ENCODE measurements at places on chromosomes 5 and 9. TPM values are rescaled to one million over a fixed set of nuclear protein-coding genes. Genes with fewer than 3 reads are reported as not detected.

DNA sequence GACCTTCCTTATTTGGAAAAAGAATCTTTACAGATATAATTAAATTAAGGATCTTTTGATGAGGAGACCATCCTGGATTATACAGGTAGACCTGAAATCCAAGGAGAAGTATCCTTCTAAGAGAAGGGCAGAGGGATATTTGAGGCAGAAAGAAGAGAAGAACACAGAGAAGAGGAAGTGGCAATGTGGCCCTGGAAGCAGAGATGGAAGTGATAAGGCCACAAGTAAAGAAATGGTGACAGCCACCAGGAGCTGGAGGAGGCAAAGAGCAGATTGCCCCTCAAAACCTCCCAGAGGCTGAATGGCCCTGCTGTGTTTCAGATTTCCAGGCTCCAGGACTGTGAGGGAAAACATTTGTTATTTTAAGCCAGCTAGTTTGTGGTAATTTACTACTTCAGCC is 93.0 kb upstream of the ANKRD55 start:
- H3K4me3 ChIP-seq = no peak overlapping the region
- H3K27ac ChIP-seq = peak overlapping the region; percentile 79
- no peaks in the 10 kb centered on the region for H3K4me1 ChIP-seq
- DNase-seq = no peak
- no peaks in the 10 kb centered on the region for H3K36me3 ChIP-seq

DNA sequence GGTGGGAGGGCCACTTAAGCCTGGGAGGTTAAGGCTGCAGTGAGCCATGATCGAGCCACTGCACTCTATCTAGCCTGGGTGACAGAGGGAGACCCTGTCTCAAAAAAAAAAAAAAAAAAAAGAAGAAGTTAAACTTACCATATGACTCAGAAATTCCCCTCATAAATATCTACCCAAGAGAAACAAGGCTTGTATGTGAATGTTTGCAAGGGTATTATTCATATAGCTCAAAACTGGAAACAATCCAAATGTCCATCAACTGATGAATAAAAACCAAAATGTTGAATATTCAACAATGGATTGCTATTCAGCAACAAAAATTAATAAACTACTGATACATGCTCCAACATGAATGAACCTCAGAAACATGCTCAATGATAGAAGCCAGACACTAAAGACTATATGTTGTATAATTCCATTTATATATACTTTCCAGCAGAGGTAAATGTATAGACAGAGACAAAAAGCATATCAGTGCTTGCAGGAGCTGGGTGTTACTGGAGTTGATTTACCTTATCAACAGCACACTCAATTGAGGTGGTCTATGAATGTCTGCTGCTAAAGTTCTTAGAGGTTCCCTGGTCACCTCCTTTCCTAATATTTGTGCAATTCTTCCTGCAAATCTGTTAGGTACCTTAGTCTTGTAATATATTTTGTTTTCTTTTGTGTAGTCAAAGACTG is 5.3 kb upstream of the SREK1 start:
- H3K27ac ChIP-seq = no peak overlapping the region
- H3K4me1 ChIP-seq = no peaks in the 10 kb centered on the region
- no peak for DNase-seq
- H3K36me3 ChIP-seq = no peaks in the 10 kb centered on the region
- H3K4me3 ChIP-seq = no peak overlapping the region

Gene COL15A1
- 37.2 TPM for total RNA-seq

DNA sequence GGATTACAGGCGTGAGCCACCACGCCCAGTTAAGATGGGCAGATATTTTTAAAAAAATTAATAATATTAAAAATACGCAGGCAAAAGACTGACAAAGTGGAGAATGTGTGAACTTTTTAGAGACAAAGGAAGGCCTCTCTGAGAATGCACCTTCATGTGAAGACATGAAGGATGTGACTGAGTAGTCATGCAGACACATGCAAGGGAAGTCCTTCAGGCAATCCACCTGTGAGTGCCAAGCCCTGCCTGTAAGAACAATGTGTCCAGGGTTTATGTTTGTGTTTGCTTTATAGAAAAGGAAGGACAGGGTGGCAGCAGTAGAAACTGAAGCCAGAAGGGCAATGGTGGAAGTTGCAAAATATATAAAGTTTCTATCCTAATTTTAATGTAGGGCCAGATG is 169.2 kb downstream of the EDIL3 start:
- no peaks in the 10 kb centered on the region for H3K36me3 ChIP-seq
- H3K4me1 ChIP-seq = no peaks in the 10 kb centered on the region
- H3K4me3 ChIP-seq = no peak overlapping the region
- no peak overlapping the region for H3K27ac ChIP-seq
- H3K27me3 ChIP-seq = no peaks in the 10 kb centered on the region

- H3K27ac ChIP-seq = no peak overlapping the region
- H3K27me3 ChIP-seq = no peaks in the 10 kb centered on the region
- H3K4me1 ChIP-seq = peaks cover 3% of the 10 kb centered on the region
- H3K4me3 ChIP-seq = no peak overlapping the region
- no peak for DNase-seq
Observed at GRCh38 chr5:127299678-127300077, 9.1 kb downstream of the MEGF10 start.

DNA sequence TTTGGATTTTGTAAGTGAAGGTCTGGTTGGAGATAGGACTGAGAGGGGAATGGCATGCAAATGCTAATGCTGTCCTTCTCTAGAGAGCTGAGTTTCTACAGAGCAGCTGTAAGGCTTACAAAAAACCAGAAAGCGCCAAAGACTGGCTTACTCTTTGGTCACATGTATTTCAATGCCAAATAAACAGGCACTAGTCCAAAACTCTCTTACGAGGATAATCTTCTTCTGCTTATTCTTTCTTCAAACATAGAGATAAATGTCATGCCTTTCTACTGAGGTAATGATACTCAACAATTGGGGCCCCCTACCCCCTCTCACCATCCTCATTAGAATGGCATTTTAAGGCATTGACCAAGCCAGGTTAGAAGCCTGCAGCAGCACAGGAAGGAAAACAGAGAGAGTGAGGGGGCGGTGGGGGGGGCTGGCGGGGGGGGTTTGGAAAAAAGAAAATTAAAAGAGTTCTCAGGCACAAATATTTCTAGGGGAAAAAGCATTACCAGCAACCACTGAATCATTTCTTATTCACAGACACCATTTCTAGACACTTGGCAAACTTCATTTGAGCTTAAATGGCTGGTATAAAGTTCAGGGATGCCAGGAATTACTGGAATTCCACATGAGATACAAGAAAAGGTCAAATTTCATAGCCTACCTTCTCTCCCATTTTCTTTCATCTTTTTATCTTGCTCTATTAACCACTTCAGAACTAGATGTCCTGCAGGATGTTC is 34.0 kb downstream of the PUM3 start:
- no peaks in the 10 kb centered on the region for H3K36me3 ChIP-seq
- no peak for DNase-seq

- peaks cover 24% of the 10 kb centered on the region for H3K4me1 ChIP-seq
- peak; percentile 60 for DNase-seq
- H3K36me3 ChIP-seq = no peaks in the 10 kb centered on the region
- H3K4me3 ChIP-seq = peak overlapping the region; percentile 22
Observed at GRCh38 chr9:38687389-38687842, 32.5 kb downstream of the FAM240B start.

DNA sequence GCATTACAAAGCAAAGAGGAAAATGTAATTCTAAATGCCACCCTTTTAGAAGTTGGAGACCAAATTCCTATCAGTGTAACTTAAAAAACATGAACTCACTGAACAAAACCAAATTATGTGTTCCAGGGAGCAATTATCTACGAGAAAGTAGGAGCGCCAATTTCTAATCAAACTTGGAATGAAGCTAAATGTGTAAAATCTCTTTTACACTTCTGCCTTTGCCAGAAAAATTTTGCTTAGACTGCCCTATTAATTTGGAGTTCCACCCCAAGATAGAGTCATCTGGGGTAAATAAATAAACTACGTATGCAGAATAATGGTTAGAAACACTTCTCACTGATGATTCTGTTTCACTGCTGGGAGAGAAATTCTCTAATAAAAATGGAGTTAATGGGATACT is 825.6 kb downstream of the MTRR start:
- H3K27me3 ChIP-seq = no peaks in the 10 kb centered on the region
- H3K4me1 ChIP-seq = no peaks in the 10 kb centered on the region
- DNase-seq = no peak
- H3K36me3 ChIP-seq = no peaks in the 10 kb centered on the region

DNA sequence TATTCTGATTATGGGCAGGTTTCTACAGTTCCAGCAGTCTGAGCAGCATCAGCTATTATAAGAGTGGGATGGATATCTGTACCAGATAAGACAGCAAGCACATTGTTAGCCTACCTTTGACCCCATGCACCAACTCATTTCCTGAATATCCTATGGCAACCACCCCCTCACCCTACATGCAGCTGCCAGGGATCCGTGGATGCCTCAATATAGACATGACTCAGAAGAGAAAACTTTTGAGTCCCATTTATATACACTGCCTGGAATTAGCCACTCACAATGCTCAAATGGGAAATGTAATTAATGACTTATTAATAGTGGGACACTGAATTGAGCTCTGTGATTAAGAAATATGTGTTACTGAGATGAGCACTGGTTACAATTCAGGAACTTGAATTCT is 124.4 kb downstream of the SSBP2 start:
- H3K27ac ChIP-seq = no peak overlapping the region
- H3K36me3 ChIP-seq = no peaks in the 10 kb centered on the region
- no peaks in the 10 kb centered on the region for H3K4me1 ChIP-seq

Gene FGF18
- 0.79 TPM for total RNA-seq

Gene FRMD3
- 5.5 TPM for total RNA-seq

Gene SLC34A3
- total RNA-seq = 0.24 TPM

GRCh38 chr5:134878403-134878802 is 4.2 kb downstream of the TXNDC15 start:
- no peaks in the 10 kb centered on the region for H3K27me3 ChIP-seq
- H3K4me1 ChIP-seq = peaks cover 6% of the 10 kb centered on the region
- H3K4me3 ChIP-seq = no peak overlapping the region
- H3K36me3 ChIP-seq = no peaks in the 10 kb centered on the region
- H3K27ac ChIP-seq = no peak overlapping the region

DNA sequence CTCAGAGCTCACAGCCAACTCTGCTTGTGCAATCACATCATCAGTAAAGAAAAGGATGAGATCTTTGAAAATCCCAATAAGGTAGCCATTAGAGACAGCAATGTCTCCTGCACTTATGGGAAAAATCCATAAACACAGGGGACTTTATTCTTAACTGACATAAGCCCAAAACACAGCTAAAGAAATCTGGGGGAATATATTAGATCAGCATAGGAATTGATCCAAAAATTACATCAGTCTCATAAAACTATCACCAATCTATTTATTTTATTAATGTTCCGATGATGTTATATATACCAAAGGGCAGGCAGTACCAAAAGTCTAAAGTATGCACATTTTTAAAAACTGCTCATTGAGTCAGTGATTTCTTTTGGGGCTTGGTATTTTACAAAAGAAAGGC is 6.9 kb downstream of the MRPS27 start:
- H3K27ac ChIP-seq = no peak overlapping the region
- no peaks in the 10 kb centered on the region for H3K36me3 ChIP-seq
- no peaks in the 10 kb centered on the region for H3K27me3 ChIP-seq
- H3K4me3 ChIP-seq = no peak overlapping the region

GRCh38 chr5:171855798-171856763 is 70.5 kb downstream of the SMIM23 start:
- no peaks in the 10 kb centered on the region for H3K36me3 ChIP-seq
- no peak for DNase-seq
- H3K4me1 ChIP-seq = no peaks in the 10 kb centered on the region
- H3K4me3 ChIP-seq = no peak overlapping the region

Gene KIF24
- total RNA-seq = 18.3 TPM

Gene CRB2
- 0.63 TPM for total RNA-seq

Gene ARL10
- total RNA-seq = 5.8 TPM

Gene SAPCD2
- 1.7 TPM for total RNA-seq

- no peak for DNase-seq
- H3K36me3 ChIP-seq = no peaks in the 10 kb centered on the region
- H3K4me1 ChIP-seq = peaks cover 15% of the 10 kb centered on the region
- H3K27me3 ChIP-seq = no peaks in the 10 kb centered on the region
- H3K4me3 ChIP-seq = no peak overlapping the region
Observed at GRCh38 chr9:37407468-37407867, 15.0 kb upstream of the GRHPR start.

DNA sequence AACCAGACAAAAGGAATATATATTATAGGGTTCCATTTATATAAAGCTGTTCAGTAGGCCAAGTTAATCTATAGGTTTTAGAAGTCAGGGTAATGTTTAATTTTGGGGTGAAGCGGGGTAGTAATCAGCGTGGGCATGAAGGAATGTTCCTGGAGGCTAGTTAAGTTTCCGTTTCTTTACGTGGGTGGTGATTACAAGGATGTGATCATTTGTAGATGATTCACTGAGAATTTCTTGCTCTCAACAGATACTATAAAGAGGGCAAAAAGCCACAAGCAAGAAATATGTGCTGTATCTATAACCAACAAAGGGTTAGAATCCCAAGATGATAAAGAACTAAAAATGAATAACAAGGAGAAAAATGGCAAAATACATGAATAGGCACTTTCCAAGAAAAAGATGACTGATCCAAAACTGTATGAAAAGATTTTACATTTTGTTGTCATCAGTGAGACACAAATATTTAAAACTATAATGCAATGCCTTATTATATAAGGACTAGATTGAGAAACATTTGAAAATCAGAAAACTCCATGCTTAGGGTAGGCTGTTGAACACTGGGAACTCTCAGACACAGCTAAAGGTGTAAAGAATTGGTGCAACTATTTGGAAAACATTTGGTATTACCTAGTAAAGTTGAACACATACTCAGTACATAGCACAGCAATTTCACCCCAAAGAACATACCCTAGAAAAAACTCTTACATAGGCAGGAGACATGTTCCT is 224.3 kb upstream of the S1PR3 start:
- no peaks in the 10 kb centered on the region for H3K4me1 ChIP-seq
- DNase-seq = no peak
- no peak overlapping the region for H3K4me3 ChIP-seq

Gene ACSL6
- 44.9 TPM for total RNA-seq

- no peak overlapping the region for H3K27ac ChIP-seq
- H3K4me1 ChIP-seq = peaks cover 14% of the 10 kb centered on the region
- no peak overlapping the region for H3K4me3 ChIP-seq
- H3K27me3 ChIP-seq = no peaks in the 10 kb centered on the region
- DNase-seq = peak; percentile 86
- no peaks in the 10 kb centered on the region for H3K36me3 ChIP-seq
Observed at GRCh38 chr5:169652057-169652456, 15.0 kb downstream of the DOCK2 start.

DNA sequence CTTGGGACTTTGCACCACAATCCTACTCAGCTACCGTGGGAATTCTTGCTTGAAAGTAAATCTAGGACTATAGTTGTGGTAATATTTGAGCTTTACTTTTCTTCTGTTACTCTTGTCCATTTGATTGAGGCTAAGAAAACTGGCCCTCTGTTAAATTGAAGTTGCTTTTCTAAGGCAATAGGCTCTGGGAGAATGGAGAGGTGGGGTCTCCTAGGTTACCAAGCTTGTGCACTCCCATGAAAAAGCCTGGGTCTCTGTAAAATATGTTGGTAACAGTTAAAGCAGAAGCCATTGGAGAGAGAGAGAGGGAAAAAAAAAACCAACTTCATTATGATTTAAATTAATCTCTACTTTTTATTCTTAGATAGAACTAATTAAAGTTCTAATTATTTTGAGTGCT is 68.6 kb downstream of the RAI14 start:
- no peaks in the 10 kb centered on the region for H3K36me3 ChIP-seq
- H3K4me3 ChIP-seq = no peak overlapping the region
- H3K27ac ChIP-seq = no peak overlapping the region
- DNase-seq = no peak

Measured in testis (tissue), 5 donors.